Mesendoderm (in vitro differentiated cells): ENCODE measurements at places on chromosomes 11 and 22.

DNA sequence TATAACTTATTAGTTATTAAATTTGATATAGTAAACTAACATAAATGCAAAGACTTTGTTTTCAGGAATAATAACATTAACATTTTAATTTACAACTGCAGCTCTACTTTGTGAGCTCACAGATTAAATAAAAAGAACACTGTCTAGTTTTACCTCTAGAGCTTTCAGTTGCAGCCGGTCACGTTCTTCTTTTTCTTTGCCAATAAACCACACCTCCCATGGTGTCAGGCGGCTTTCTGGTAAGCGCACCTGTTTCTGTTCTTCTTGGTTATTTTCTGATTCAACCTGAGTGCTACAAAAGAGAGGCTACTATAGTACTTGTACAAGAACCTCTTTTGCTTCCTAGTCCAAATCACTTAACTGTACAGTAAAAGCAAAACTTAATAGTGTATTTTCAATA lies 5.8 kb downstream of the CCDC34 start:
- no peak for DNase-seq

GRCh38 chr11:33543823-33544222 lies 156.8 kb downstream of the C11orf91 start:
- DNase-seq = no peak

GRCh38 chr11:299951-300735 lies 817 bp upstream of the IFITM5 start:
- peak; percentile 54 for DNase-seq

- DNase-seq = no peak
Measured at GRCh38 chr11:22930816-22931594, 70.7 kb upstream of the CCDC179 start.

DNA sequence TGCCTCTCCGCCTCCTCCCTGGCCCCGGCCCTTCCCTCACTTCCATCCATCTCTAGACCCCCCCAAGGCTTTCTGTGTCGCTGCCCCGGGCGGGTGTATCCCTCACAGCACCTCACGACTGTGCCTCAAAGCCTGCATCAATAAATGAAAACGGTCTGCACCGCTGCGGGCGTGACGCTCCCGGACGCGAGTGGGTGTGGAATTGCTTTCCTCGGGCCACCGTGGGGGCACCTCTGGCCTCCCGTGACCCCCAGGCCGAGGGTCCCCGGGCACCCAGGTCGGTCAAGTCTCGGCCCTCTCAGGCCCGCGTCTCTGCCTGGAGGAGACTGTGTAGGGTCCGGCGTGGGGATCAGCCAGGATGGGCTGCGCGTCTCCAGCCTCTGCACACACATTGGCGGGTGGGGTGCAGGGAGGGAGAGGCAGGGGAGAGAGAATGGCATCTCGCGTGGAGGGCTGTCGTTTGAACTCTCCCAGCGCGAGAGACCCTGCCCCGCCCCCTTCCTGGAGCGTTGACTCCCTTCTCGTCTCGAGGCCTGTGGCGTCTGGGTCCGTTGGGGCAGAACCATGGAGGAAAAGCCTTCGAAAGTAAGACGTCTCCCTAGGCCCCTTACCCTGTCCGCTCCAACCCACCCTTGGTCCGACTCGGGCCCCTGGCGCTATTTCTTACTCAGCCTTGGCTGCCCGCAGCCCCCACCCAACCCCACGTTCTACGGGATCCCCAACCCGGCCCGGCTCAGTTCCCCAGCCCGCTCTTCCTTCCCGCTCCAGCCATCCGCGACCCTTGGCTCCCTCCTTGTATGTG lies at the start of gene CATSPERZ:
Gene CATSPERZ (plus strand): TSS at position 512 of the 802 bp plus-strand sequence. CDS start 53 bp downstream, at position 565.
- DNase-seq = no peak

DNA sequence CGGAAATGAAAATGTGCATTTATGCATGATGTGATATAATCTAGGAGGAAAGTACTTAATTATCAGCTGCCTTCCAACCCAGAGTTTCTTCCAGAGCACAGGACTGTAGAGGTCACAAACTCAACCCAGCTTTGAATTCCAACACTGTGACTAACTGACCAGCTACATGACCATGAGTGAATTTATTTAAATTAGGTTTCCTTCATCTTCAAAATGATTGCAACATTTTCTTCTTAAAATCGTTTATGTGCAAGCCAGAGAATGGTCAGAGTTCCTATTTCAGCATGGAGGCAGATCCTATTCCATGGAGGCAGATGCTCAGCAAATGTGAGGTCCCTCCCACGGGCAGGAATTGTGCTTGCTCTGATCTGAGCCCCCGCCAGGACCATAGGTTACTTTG lies 42.4 kb downstream of the OSBP start:
- DNase-seq = no peak

GRCh38 chr11:120027546-120028180 lies 110.2 kb downstream of the TRIM29 start:
- DNase-seq = no peak

DNA sequence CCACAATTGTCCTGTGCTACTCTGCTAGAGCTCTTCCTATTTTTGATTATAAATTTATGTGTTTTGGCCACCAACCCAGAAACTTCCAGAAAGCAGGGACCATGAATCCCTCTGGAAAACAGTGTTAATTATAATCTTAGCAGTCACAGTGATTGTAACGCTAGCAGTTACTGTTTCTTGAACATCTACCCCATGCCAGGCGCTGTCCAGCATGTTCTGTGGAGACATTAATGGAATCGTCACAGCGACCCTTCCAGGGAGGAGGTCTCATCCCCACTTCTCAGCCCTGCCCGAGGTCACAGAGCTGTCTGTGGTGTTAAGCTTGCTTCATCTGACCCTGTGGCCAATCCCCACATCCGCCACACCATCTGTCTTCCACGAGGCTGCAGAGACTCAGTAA lies 13.9 kb upstream of the PNPLA5 start:
- DNase-seq = no peak

- no peak for DNase-seq
Measured at GRCh38 chr11:69867076-69868005, 48.1 kb upstream of the FGF3 start.

DNA sequence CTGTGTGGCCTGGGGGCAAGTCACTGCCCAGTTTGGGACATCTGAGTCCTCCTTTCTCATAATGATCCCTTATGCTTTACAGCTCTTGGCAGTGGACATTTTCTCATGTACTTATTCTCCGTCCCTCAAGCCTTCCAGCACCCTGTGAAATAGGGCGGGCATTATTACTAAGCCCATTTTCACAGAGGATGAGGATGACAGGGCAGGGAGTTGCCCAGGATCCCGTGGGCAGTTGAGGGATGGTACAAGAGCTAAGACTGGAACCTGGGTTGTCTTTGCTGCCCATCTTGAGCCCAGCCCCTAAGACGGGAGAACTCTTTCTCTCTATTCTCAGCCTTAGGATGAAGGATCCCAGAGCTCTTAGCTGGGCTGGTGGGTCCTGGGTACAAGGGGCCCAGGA lies 11.2 kb downstream of the CD82 start:
- no peak for DNase-seq

DNA sequence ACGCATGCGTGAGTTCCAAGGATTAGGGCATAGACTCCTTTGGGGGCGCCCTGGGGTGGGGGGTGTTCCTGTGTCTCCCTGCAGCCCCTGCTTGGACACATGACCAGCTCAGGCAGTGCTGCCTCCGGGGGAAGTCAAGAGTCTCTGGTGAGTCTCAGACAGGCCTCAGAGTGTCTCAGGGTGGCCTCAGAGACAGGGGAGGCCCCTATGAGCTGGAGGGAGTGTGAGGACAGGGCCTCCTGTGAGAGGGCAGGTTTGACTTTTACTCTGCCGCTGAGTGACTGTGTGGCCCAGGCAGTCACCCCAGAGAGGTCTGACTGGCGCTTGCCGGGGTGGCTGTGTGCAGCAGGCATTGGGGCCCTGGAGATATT lies 41.2 kb upstream of the KCNQ1OT1 start:
- no peak for DNase-seq

DNA sequence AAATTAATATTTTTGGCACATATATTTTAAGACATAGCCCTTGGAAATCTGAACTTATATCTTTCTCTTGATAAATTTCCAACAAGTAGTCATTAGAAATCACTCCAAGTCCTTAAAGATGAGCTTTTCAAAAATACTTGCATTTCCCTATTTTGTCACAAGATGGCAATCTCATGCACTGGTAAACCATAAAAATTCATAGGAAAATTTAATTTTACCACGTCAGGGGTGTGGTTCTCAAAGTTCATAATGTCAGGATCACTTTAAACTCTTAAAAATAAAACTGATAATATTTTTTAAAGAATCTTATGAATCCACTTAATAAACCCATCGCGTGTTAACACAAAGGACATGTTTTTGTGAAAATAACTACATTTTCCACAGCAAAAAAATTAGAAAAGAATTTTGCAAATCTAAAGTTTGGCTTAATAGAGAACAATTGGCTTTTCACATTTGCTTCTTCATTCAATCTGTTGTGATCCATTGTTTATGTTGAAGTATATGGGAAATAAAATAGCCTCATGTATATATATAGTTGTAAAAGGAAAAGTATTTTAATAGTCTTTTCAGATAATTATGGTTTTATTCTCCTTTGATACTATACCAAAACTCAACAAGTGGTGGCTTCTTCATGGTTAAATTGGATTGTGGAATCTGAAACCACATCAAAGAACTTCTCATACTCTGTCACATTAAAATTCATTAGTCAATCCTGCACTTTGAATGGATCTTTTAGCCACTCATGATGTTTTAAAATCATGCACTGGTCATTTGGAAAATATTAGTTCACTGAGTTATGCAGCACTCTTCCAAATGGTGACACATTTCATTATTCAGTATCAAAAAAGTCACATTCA lies 169.1 kb downstream of the CADM1 start:
- peak; percentile 25 for DNase-seq

DNA sequence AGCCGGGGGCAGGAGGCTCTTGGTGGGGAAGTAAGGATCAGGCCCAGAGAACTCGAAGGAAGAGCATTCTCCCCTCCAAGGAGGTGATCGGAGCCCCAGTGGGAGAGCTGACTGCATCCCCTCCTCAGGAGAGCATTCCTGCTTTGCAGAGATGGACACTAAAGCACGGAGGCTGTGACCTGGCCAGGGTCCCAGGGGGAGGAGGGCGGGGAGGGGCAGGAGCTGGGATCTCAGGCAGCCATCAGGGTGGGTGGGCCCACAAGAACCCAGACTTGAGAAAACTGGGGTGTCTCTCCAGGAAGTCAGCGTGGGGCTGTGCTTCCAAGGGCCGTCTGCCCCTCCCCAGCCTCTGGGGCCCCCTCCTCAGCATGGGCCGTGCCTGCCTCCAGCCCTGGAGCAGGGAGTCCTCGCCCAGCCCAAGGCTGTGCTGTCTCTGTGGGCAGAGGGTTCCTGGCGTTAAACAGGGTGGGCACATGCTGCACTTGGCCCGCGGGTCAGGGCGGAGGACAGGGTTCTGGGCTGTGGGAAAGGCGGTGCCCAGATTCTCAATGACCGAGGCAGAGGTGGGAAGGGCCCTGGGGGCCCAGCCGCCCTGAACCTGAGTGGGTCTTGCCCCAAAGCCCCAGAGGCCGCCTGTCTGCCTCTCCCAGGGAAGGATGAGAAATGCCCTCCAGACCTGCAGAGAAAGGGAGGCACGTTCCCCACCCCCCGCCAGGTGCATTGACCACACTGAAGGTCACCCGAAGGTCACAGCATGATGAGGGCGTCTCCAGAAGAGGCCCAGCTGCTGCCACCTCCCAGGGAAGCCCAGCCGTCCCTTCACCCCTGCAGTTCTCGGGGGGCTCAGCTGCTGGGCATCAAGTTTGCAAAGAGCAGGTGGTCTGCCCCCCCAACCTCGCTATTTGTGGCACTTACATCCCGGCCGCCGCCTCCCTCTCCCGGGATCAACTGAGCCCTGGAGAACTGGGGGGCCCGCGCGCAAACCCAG lies 643 bp downstream of the CEND1 start:
- DNase-seq = no peak

- DNase-seq = no peak
Measured at GRCh38 chr22:23688571-23688970, 2.2 kb upstream of the RGL4 start.

DNA sequence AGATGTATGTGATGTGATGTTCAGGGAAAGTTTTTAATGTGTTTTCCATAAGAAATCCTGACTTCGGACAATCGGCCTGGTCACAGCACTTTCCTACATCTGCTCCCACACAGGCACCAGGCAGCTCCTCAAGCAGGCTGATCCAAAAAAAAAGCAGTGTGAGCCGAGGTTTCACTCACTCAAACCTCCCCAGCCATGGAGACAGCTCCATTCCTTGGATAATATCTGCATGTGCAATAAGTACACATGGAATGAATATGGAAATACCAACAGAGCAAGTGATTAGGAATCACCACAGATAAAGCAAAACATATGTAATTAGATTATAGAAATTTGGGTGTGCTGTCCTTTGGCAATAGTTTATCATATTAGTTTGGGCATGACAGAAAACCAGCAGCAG lies 88.8 kb upstream of the API5 start:
- no peak for DNase-seq

DNA sequence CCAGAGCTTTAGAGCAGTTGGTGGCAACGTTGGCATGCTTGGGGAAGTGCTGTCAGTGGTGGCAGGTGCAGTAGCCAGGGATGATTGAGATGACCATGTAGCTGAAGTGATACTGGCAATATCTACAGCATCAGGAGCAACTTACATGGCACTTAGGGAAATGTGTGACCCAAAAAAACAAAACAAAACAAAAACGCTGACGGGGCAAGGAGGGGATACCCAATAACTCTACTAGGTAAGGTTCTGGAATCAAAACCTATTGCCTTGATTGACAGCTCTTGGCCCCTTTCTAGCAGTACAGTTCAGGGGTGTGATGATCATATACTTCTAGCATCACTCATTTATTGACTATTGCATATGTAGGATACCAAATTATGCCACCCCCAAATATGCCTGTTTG lies 312.6 kb downstream of the AASDHPPT start:
- no peak for DNase-seq

DNA sequence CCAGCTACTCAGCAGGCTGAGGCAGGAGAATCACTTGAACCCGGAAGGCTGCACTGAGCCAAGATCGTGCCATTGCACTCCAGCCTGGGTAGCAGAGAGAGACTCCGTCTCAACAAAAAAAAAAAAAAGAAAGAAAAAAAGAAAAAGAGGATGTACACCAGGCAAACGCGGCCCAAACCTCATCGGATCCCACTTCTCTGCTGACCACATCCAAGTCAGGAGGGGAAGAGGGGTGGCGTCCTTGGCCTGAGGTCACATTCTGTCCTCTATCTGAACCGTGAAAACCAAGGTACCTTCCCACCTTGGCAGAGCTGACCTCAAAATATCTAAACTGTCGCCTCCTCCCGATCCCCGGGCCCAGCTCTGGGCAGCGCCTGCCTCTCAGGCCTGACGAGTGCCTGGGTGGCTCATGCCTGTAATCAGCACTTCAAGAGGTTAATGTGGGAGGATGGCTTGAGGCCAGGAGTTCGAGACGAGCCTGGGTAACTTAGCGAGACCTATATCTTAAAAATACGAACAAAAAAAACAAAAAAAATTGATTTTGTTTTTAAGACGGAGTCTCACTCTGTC lies 25.1 kb downstream of the RGL4 start:
- no peak for DNase-seq

DNA sequence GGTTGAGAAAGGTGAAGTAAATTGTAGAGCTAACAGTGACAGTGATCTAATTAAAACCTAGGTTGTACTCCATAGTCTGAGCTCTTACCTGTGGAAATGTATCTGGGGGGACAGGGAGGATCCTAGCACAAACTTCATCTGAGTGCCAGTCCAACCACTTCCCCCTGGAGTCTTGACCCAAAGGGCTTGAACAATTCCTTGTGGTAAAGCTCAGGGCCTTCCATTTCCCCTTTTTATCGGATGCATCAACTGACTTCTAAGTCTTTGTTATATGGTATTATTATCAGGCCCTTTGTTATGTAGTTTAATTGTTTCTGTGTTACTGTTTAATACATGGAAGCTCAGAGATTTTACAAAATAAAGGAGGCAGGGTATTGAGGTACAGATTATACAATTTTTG lies 140.2 kb upstream of the SESN3 start:
- DNase-seq = no peak

- no peak for DNase-seq
Measured at GRCh38 chr11:9005087-9005486, 1.3 kb upstream of the NRIP3 start.
